ENCODE measurements at places on chromosomes 7 and 10.

GRCh38 chr7:30521532-30521931 is 16.9 kb upstream of the GGCT start:
- DNase-seq: no peak

DNA sequence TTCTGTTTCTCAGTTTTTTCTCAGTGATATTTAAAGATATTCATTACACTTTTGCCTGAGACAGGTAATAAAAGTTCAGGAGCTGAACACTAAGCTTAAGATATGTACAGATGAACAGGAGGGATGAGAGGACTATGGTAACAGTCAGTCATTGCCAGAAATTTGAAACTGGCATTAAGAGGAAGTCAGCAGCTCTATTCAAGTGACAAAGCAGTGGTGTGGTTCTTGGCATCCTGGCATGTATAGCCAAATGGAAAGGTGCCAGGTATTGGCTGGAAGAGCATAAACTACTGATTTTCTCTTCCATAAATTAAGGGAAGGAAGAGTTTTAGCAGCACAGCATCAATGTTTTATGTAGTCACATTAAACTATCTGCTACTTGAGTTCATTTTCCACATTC is 22.7 kb downstream of the HOXA1 start:
- DNase-seq: no peak

DNA sequence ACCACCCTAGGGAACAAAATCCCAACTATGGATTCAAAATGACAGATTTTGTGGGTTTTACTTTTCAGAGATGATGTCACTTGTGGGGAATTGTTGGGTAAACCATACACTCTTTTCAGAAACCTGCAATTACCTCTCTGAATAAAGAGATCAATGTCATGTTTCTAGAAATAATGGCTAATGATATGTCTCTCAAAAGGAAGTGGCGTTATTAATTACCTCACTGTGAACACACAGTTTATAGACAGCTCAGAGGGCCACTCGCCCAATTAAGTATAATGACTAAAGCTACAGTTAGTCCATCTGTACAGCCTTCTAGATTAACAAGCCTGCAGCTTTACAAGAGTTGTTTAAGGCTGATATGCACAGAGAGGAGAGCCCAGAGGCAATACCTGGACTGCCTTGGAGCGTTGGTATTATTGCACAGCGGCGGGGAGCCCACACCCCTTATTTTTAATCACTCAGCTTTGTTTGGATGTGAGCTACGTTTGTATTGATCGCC is 79.5 kb downstream of the RAB11FIP2 start:
- no peak for DNase-seq

- no peak for DNase-seq
Observed at GRCh38 chr10:112298581-112298980, 15.4 kb downstream of the TECTB start.

DNA sequence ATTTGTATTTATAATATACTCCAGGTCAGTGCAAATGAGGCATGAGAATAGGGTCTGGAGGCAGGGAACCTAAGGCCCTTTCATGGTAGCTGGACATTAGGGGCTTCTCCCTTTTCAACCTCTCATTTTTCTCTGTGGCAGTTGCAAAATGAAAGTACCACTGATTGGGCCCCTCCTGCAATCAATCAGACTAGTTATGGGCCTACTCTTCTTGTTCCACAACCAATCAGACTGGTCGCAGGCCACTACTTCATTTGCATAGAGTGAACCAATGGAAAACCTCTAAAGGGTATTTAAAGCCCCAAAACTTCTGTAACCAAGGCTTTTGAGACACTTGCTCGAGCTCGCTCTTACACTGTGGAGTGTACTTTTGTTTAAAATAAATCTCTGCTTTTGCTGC is 10.0 kb upstream of the PRPS1L1 start:
- DNase-seq: no peak

All from thymus (tissue), 14 donors.